ENCODE measurements at places on chromosomes 5 and 9.

GRCh38 chr5:79256563-79256962 lies 20.6 kb downstream of the JMY start:
- DNase-seq = no peak

- no peak for DNase-seq
These were observed 3.4 kb downstream of the IL4 start for GRCh38 chr5:132677191-132677590.

GRCh38 chr9:83355729-83356151 lies 182.5 kb downstream of the FRMD3 start:
- no peak for DNase-seq

DNA sequence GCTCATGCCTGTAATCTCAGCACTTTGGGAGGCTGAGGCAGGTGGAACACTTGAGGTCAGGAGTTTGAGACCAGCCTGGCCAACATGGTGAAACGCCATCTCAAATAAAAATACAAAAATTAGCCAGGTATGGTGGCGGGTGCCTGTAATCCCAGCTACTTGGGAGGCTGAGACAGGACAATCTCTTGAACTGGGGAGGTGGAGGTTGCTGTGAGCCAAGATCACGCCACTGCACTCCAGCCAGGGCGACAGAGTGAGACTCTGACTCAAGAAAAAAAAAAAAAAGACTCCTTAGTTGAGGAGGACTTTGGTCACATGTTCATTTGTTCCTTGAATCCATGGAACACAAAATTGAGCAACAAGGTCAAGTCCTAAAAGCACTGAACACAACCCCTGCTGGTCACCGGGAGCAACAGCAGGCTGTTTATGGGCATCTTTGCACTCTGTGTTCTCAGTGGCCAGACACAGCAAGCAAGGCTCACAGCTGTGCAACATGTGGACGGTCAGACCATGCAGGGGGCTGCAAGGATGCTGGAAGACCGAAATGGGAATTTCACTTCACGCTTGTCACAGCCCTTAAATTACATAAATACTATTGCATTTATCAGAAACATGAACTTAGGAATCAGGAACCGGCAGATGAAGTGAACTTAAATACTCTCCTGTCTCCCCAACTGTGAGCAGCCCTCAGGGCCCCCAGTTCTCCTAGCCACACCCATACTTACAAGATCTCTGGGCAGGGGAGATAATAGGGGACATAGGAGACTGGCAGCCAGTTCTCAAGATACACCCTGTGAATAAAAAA lies 2.8 kb downstream of the GBGT1 start:
- no peak for DNase-seq

- no peak for DNase-seq
These were observed 250.9 kb upstream of the PIK3R1 start for GRCh38 chr5:67964619-67965018.

DNA sequence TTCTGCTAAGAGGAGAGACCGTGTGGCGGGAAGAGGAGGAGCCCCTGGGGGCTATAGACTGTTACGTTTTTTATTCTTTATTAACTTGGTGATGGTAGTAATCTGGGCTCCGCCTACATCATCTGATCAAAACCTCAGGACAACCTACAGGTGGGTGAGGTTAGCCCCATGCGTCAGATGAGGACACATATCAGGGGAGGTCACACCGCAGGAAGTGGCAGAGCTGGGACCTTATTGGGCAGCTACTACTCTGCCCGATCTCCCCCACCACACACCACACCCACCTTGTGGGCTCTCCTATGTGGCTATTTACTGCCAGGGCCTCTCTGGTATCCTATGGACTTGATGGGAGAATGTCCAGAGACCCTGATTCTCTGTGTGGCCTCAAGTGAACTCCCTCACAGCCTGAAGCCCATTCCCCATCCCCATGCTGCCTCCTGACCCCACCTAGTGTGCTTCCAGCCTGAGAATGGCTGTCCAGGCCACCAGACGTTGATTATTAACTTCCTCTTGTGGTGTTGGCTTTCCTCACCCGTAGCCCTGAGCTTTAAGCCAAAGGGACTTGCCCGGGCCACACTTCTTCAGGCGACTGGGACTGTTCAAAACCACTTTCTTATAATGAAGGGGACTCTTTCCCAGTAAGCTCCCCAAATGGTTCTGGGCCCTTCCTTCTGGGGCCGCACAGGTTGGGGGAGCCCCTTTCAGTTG lies 8.2 kb downstream of the UNC5A start:
- DNase-seq = no peak

GRCh38 chr5:111580956-111581355 lies 68.6 kb upstream of the STARD4 start:
- no peak for DNase-seq

DNA sequence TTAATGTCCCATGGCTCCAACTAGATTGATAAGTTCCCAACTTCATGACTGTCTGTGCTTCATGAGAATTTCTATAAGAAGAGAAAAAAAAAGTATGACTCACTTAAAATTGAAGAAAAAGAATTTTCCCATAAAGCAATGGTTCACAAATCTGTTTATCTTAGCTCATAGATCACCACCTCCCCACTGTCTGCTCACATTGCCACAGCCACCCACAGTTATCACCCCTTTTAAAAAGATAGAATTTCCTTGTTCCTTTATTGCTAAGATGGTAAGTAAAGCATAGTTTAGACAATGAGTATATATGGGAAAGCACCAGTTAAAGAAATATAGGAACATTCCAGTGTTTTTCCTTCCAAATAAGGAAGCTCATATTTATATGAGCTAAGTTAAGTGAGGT lies 67.1 kb downstream of the ALDH7A1 start:
- no peak for DNase-seq

- no peak for DNase-seq
These were observed 22.1 kb downstream of the SPATA31D1 start for GRCh38 chr9:82010711-82011110.

- no peak for DNase-seq
These were observed 74.0 kb upstream of the PHYKPL start for GRCh38 chr5:178306430-178307225.

DNA sequence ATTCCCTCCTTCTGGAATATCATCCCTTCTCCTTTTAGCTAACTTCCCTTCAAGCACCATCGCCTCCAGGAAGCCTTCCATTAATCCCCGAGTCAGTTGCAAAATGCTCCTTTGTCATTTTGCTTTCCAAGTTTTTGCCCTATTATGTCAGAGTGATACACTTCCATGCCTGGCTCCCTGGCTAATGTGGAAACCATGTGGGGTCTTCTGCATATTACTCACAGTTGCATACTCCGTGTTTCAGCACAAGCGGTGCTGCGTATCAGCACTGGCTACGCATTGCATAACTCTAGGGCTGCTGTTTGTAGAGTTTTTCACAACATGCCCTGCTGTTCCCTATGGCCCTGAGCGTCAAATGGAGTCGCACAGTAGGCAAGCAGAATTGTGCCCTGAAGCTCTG lies 1.9 kb downstream of the TEX53 start:
- no peak for DNase-seq

All from hippocampal formation (tissue), 2 donors.